Stimulated activated CD4-positive, alpha-beta T cell treated with anti-CD3 and anti-CD28 coated beads, Interleukin-4, amount 100 ng/mL, for 48 hours (primary cell): ENCODE measurements at places on chromosomes 5 and 9.
A peak's percentile ranks its signal among the peaks of the same experiment; 100 is the strongest.

GRCh38 chr5:1819458-1819857 lies 18.3 kb downstream of the NDUFS6 start:
- no peak for DNase-seq

- DNase-seq = no peak
Measured at GRCh38 chr5:146548781-146549449, 32.9 kb upstream of the GPR151 start.

DNA sequence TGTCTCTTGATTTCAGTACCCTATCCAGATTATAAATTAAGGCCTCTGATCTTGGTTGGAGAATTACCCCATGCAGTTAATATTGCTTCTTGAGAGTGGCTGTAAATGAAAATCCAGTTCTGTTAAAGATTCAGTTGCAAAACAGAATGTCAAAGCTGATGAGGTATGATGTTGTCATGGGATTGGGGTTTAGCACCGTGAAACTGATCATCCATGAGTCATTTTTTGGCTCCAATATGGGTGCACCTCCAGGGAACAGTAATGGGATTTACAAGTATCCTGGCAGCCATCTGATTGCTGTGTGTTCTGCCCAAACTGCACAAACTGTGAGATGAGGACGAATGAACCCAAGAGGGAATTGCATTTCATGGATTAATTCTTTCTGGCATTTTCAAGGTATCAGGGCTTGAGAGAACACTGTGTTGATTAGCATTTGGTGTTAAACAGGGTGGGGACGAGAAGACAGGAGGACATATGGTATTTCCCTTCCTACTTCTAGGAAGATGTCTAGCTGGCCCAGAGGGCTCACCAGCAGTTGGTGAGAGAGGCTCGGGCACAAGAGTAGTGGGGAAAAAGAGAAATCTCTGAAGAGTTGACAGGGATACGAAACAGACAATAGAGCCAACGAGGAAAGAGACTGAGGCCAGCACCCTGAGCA lies 214.7 kb downstream of the GAS1 start:
- DNase-seq = no peak

- DNase-seq = no peak
Measured at GRCh38 chr5:13567819-13568218, 376.7 kb downstream of the DNAH5 start.

GRCh38 chr9:135136481-135136880 lies 49.0 kb downstream of the OLFM1 start:
- DNase-seq = no peak

- DNase-seq = peak; percentile 42
Measured at GRCh38 chr5:65076251-65076869, 307.6 kb downstream of the CWC27 start.

DNA sequence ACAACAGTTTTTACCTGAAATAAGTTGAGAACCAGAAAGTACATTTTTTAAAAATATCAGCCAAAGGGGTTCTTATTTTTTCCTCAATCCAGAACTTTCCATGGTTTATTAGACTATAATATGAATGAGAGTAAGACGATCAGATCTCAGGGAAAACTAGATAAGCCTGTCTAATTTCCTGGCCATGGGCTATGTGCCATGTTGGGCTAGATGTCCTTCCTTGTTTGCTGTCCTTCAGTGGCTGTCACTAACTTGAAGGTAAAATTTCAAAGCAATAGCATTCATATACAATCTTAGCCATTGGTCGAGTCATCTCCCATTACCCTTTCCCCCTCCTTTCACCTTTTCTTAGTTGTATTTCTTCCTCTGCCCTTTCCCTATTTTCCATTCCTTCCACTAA lies 179.5 kb upstream of the PPP1R2B start:
- no peak for DNase-seq

- no peak for DNase-seq
Measured at GRCh38 chr5:42228279-42228678, 195.0 kb upstream of the GHR start.

- DNase-seq = no peak
Measured at GRCh38 chr9:14097666-14098415, 216.1 kb downstream of the NFIB start.

DNA sequence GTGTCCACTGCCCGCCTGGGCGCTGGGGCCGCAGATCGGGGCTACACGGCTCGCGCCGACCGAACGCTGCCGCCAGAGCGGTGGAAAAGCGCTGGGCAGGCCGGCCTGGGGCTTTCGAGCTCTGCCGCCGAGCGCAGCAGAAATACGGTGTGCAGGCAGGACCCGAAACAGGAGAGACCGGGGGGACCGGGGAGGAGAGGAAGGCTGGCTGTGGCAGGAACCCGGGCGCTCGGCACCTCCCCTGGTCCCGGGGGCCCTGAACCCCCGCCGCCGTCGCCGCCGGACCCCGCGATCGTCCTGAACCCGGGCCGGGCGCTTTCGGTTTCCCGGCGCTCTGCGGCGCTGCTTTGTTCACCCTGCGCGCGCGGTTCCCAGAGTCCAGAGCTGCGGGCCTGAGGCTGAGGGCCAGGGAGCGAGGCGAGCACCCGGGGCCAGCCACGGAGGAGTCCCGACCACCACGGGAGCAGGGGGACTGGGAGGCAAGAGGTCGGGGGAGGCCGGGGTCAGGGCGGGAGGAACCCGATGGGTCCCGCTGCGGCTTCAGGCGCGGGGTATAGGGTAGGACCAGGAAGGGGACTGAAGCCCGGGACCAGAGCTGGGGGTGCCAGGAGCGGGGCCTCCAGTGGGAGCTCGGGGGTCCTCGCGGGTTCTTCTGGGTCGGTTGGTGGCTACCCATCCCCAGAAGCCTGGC lies 12.0 kb downstream of the IRX2 start:
- no peak for DNase-seq

- DNase-seq = no peak
Measured at GRCh38 chr5:10578869-10579268, 15.0 kb downstream of the ANKRD33B start.

DNA sequence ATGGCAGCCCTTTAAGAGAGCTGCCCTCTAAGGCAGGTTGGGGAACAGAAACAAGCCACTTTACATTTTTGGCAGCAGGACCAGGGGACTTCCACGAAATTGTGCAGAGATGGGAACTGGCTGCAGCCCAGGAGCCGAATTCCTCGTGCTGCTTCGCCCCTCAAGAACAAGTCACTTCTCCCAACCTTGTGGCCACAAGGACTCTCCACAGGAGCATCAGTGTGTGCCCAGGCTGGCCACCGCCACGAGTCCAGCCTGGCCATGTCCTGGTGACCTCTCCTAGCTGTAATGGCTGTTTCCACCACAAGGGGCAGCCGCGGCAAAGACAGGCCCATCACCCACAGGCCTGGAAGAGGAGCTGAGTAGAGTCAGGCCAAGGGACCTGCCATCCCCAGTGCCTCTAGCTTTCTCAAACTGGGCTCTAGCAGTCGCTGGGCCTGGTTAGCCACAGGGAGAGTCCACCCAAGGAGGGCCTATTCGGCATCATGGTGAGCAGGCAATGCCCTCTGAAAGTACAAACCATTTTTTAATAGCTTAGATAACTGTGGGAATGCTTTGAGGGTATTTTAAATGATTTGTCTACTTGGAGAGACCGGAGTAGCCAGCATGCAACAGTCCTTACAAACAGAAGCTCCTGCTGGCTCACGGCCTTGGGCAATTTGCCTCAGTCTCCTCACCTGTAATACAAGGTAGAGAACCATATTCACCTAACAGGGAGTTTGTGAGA lies 129.0 kb downstream of the COL23A1 start:
- peak; percentile 19 for DNase-seq

GRCh38 chr5:115589043-115589442 lies 13.2 kb downstream of the TICAM2 start:
- no peak for DNase-seq

DNA sequence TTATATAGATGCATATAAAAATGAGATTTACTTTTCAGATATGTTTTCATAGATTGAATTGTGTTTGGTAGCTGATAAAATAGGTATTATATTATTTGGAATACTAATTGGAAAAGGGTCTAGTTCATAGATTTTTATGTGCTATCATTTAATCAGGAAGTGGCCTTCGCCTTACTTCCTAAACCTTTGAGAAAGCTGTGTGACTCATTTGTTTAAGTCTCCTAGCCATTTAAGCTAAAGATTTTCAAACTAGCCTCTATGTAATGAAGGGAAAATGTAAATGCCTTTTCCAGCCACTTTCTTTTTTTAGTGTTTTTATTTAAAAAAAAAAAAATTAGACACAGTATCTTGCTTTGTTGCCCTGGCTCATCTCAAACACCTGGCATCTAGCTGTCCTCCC lies 97.5 kb downstream of the DMXL1 start:
- no peak for DNase-seq

GRCh38 chr5:127820910-127821553 lies 117.8 kb downstream of the CCDC192 start:
- DNase-seq = no peak

DNA sequence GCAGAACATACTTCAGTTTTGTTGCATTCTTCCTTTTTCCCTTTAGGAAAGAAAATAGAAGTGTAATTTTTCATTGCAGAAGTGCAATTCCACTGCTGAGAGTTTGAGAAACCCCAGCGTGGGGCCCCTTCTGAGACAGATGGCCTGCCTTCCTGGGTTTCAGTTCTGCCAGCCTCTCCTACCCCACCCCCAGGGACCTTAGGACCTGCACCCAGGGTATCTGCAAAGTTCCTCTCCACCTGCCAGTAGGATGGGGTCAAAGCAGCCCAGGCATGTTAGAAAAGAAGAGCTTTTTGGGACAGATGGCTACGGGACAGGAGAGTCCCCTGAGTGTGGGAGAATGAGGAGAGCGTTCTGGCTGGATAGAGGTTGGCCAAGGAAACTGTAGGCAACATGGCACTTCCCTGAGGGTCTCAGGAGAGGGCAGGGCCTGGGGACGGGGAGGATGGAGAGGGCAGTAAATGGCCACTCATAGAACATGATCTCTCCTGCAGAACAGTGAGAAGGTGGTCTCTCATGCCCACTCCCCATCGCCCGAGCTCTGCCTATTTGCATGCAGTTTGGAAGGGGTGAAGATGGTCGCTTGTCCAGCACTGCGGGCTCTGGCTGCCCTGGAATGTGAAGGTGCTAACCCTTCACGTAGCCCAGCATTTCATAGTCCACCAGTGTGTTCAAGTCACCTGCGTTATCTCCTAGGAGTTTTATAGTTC lies at the start of gene TIFAB:
TSS of gene TIFAB (minus strand) at position 31 of the 710 bp plus-strand sequence. CDS start 2,412 bp downstream, outside the sequence.
- no peak for DNase-seq

DNA sequence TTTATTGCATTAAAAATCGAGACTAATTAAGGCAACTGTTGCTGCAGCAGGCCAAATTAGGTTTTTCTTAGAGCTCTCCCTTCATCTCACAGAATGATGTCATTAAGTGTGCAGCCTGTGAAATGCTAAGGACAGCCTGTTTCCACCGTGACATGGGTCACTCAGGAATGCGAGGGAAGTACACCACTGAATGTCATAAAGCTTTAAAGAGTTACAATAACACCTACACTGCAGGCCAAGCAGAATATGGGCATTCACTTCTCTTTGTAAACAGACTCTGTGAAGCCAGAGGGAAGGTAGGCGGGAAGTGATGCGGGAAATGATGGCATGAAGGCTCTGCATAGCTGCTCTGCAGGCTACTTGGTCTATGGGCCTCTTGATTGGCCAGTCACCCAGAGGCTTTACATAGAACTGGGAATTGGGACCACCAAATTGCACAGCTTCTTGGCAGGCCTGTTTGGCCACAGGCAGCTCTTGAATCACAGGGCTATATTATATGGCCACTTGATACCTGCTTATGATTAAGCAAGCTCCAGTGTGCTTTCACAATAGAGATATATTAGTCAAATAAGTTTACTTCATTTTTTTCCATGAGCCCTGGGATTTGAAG lies 28.4 kb upstream of the AOPEP start:
- no peak for DNase-seq

- DNase-seq = no peak
Measured at GRCh38 chr9:85528607-85529006, 213.1 kb downstream of the AGTPBP1 start.

DNA sequence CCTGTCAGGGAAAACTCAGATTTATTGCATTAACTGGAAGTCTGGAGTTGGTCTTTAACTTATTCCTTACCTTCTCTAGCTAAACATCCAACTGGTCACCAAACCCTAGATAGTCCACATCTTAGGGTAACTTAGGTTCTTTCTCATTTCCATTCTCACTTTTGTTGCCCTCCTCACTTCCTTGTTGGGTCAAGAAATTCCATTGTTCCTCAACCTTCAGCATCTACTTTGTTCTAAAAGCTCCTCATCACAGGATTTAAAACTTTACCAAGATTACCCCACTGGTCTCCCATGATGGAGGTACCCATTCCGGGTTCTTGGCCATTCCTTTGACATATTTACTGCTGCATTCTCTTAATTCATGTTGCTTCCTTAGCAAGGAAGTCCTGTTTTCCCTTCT lies 32.1 kb downstream of the PTTG1 start:
- no peak for DNase-seq

DNA sequence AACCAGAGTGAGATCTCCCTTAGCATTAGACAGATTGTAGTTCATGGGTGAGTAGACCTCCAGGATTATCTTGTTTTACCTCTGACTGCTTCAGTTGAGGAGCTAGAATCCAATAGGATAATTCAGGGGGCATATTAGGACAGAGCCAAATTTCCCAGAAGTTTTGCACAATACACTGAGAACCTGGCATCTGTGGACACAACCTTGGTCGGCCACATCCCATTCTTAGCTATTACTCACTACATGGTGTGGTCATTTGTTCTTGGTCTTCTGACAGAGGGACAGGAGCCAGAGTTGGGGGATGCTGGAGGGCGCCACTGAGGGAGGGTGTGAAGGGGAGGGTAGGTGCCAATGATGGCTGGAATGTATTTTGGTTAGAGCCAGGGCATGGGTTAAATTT lies 66.6 kb downstream of the NPR3 start:
- no peak for DNase-seq

DNA sequence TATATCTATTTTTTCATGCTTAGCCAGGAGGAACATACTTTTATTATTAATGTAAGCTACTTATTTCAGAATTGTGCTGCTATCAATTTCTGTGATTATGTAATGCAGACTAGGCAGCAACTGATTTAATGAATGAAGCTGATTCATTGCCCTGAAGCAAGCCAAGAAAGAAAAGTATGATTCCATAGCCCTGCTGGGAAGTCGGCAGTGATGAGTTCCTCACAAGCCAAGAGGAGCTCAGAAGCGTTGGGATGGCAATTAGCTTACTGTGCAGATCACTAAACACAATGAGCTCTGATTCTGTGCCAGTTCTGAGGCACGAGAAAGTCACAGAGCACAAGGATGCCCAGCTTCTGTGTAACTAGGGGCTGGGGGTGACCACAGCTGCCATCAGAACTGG lies 254.3 kb upstream of the KLF9 start:
- DNase-seq = no peak
